ENCODE measurements at places on chromosomes 3 and 15.

DNA sequence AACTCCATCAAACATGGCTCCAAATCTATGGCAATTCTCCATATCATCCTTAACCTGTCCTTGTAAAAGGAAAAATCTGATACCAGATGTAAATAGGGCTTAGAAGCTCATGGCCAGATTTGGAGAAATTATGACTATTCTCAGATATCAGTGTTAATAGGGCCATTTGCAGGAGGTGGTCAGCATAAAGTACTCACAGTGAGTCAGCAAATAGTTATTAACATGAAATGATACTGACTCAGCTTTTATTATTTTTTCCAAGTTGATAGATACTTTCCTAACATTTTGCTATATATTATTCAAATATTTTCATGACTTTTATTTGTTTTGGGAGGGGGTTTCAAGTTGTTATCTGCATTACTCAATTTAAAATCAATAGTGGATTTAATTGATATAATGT is 255.8 kb downstream of the MFSD1 start:
- DNase-seq: no peak

- no peak for DNase-seq
These were observed 47.8 kb downstream of the CTXND1 start for GRCh38 chr15:80204231-80204630.

DNA sequence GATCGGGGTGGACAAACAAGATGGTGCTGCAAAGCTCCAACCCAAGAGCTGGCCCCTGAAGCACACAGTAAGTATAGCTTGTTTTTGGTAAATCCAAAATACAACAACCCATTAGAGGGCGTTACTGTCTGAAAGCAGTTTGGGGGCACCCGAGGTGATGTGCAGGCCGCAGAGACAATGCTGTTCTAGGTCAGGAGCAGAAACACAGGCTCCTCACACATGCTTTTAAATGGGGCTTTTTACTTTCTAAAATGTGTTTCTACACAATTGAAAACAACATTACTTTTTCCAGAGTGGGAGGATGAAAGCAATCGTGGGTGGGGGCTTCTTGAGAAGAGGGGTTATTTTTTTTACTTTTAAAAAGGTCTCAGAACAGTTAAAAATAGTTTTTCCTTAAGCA is 1029.3 kb upstream of the CFAP20DC start:
- no peak for DNase-seq

DNA sequence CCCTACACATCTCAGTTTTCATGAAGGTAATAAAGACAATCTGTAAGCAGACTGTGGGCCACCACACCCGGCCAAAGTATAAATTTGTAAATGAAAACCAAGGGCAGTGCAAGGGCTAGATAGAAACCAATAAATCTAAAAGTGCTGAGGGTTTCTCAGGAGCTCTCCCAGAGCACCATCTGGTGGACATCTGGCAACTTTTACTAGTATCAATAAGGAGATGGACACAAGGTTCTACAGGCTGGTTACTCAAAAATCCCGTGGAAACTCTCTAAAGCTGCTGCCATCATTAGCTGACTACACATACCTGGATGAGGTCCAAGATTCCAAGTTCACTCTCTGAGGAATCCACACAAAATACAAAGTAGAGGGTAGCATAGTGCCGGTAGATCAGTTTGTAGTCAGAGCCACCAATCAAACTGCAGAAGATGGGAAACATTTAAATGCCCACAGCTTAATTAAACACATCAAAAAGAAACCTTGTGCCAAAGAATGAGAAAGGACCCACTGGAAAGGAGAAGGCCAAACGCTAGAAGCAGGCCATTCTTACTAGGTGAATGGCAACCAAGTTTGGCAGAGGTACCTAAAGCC is 5.5 kb downstream of the AP3S2 start:
- DNase-seq: no peak

GRCh38 chr3:136711277-136711676 is 40.9 kb downstream of the STAG1 start:
- no peak for DNase-seq

- no peak for DNase-seq
These were observed 139.3 kb downstream of the RSRC1 start for GRCh38 chr3:158249183-158249582.

DNA sequence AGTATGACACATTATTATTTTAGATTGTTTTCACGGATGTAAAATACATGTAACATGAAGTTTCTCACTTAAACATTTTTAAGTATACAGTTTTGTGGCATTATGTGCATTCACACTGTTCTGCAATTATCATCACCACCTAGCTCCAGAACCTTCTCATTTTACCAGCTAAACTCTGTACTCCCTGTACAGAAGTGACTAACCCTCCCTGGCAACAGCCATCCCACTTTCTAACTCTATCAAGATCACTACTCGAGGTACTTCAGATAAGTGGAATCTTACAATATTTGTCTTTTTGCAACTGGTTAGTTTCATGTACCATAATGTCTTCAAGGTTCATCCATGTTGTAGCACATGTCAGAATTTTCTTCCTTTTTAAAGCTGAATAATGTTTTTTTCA is 116.3 kb upstream of the IGF1R start:
- no peak for DNase-seq

- DNase-seq: no peak
These were observed 466.5 kb upstream of the CNTN4 start for GRCh38 chr3:1632128-1632527.

DNA sequence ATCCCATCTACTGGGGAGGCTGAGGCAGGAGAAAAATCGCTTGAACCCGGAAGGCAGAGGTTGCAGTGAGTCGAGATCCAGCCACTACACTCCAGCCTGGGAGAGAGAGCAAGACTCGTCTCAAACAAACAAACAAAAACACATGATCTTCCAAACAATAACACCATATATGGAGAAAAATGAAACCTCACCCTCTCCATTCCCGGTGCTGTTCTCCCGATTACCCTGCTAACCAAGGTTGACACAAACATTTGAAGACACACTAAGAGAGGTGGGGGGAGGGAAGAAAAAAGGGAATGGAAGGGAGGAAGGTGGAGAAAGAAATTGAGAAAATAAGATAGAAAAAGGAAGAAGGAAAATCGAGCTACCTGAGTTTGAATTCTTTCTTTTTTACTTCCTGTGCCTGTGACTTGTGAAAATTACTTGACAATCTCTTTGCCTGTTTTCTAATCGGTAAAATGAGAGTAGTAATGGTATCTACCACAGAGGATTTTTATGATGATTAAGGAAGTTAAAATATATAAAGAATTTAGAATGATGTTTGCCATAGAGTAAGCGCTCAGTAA is 1.1 kb upstream of the PLSCR2 start:
- DNase-seq: no peak

DNA sequence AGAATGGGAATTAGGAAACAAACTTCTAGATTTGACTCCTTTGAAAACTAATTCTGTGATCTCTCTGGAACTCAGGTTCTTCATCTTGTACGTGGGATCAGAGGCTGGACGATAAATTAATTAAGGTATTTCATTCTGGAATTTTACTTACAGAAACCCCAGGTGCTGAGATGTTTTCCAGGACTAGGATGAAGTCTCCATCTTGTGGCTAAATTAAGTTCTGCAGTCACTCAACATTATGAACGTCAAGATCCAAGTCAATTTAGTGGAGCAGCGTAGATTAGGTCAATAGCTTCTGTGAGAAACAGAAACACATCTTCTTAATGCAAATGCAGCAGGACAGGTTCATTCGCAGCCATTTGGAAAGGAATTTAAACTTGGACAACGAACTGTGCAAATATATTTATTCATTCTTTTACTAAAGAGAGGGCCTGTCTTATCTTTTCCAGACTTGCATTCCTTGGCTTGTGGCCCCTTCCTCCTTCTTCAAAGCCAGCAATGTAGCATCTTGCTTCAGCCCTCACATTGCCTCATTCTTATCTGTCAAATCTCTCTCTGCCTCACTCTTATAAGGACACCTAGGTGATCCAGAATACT is 26.7 kb upstream of the TMC3 start:
- no peak for DNase-seq

GRCh38 chr3:143352850-143353550 is 233.4 kb downstream of the CHST2 start:
- no peak for DNase-seq

GRCh38 chr3:123110976-123111615 is 44.3 kb downstream of the PDIA5 start:
- DNase-seq: no peak

- no peak for DNase-seq
These were observed 9.4 kb downstream of the TGFBR2 start for GRCh38 chr3:30615615-30616346.

GRCh38 chr15:91228383-91228782 is 128.3 kb downstream of the SV2B start:
- no peak for DNase-seq

DNA sequence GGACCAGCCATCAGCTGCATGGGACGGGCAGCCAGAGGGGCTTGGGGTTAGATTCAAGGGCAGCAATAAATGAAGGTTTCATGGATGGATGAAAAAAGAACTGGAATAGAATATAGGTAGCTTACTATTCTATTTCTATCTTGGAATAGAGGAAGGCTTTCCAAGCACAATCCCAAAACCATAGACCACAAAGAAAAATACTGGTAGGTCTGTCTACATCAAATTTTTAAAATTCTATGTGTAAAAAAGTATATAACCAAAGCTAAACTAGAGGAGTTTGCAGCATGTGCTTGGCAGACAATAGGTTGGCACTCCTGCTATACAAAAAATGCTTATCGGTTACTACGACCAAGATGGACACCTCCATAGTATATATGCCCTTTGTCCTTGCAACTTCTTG is 7.2 kb upstream of the FBLN2 start:
- no peak for DNase-seq

DNA sequence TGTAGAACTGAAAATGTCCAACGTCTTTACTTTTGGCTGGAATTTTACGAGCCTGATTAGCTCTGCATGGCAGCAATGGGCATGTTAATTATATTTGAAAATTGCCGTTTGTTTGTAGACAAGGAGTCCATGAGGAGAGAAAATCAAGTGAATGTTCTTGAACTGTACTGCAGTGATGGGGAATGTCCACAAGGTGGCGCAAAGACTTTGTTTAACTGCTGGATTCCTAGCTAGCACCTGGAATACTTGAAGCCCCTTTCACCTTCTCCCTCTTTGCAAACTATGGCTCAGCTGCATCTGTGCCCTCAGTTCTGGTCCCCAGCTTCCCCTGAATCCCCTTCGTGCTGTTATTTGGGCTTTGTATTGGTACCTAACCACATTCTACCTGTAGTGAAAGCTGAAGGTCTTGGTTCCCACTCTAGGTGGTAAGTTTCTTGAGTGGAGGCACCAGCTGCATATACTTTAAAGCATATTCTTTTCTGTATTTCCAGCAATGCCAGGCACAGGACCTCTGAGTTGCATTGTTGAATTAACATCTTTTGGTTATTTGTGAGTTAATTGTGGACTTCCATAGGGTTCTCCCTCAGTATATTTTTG is 25.3 kb downstream of the EXOG start:
- DNase-seq: peak; percentile 76

DNA sequence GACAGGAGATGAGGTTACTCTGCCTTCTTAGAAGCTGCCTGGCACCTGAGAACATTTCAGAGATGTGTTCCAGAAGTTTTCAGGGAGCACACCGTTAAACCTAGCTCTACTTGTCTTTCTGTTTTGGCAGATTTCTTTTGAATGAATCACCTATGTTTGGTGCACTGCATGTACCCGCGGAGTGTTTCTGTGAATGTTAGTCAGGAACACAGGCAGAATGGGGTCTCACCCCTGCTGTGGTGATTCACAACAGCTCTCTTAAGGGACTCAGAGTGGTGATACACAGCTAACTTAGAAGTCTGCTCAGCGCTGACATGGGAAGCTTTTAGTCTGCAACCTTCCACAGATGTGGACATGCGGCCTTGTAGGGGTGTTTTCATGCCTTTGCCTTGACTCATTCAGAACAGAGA is 24.0 kb downstream of the TSEN2 start:
- DNase-seq: no peak

GRCh38 chr3:28173836-28174235 is 67.6 kb upstream of the CMC1 start:
- DNase-seq: no peak

DNA sequence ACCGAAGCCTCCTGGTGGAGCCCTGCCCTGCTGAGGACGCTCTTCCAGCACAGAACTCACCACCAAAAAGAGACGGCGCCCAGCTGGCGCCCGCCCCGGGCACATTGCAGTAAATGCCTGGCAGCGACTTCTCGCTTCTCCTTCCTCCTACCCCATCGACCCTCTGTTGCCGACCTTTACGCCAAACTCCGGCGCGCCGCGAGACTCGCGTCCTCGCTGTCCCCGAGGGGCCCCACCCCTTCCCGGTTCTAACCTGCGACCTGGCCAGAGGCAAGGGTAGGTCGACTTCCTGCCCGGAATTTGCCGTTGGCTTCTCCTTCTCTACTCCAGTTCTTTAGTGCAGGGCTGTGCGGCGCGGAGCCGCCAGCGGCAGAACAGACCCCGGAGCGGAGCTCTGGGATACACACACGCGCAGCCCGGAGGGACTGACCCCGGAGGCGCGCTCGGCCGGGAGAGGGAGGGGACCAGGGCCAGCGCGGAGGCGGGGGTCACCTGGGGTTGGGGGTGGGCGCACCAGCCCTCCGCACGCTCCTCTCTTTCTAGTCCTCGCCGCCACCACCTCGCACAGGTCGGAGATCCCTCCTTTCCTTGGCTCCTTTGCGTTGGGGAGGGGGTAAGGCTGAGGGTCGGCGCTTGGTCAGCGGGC is 226.6 kb upstream of the AZI2 start:
- DNase-seq: peak; percentile 72

DNA sequence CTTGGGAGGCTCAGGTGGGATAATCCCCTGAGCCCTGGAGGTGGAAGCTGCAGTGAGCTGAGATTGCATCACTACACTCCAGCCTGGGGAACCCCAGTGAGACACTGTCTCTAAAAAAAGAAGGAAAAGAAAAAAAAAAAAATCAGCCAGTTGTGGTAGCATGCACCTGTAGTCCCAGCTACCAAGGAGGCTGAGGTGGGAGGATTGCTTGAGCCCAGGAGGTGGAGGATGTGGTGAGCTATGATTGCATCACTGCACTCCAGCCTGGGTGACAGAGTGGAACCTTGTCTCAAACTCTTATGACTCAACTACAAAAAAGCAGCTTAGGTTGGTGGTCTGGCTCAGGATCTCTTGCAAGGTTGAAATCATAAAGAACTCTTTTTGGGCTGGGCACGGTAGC is 19.3 kb upstream of the GPX1 start:
- DNase-seq: no peak

GRCh38 chr15:24971772-24972171 is 17.0 kb downstream of the SNRPN start:
- no peak for DNase-seq

DNA sequence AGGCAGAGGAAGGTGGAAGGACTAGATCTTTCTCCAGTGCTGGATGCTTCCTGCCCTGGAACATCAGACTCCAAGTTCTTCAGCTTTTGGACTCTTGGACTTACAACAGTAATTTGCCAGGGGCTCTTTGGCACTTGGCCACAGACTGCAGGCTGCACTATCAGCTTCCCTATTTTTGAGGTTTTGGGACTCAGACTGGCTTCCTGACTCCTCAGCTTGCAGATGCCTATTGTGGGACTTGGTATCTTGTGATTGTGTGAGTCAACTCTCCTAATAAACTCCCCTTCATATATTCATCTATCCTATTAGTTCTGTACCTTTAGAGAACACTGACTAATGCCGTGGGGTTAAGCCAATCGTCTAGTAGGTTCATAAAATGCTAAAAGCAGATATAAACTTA is 8.8 kb upstream of the B3GNT5 start:
- DNase-seq: no peak

- no peak for DNase-seq
These were observed 107.0 kb upstream of the RORA start for GRCh38 chr15:61336026-61336638.
